ENCODE measurements at places on chromosomes 13 and 19. TPM values are rescaled to one million over a fixed set of nuclear protein-coding genes. Genes with fewer than 3 reads are reported as not detected.

GRCh38 chr19:11239377-11240000 is at the start of gene ANGPTL8:
Gene ANGPTL8, plus strand, starts transcription at chr19:11239619. Its CDS starts 19 bp downstream, at chr19:11239638.
- H3K27me3 ChIP-seq, result peaks cover 13% of the 10 kb centered on the region
- no peak within 1 kb of the TSS for H3K27ac ChIP-seq
- H3K4me1 ChIP-seq, result peaks cover 8% of the 10 kb centered on the region
- H3K36me3 ChIP-seq, result no peaks in the 10 kb centered on the region
- DNase-seq, result no peak

CALR3 gene
- total RNA-seq, result not detected

DNA sequence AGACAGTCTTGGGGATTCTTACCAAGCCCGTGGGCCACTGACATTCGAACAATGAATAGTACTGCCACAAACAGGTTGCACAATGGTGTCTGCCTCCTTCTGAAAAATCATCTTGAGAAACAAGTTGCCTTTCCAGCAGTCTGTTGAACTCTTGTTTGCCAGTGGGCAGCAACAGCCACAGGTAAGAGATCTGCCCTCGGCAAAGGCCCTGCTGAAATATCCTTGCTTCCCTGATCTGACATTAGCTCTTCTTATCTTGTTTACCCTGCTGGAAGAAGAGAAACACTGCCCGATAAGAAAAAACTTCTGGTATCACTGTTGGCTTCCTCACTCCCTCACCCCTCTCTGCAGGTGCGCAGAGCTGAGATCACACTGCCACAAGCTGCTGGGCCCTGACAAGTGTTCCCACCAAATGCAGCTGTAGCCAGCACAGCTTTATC is 2.0 kb downstream of the DOCK9 start:
- H3K4me1 ChIP-seq, result peaks cover 28% of the 10 kb centered on the region
- peaks cover 4% of the 10 kb centered on the region for H3K36me3 ChIP-seq
- peak overlapping the region; percentile 52 for H3K27ac ChIP-seq
- no peaks in the 10 kb centered on the region for H3K27me3 ChIP-seq
- no peak for DNase-seq
- H3K4me3 ChIP-seq, result peak overlapping the region; percentile 42

DNA sequence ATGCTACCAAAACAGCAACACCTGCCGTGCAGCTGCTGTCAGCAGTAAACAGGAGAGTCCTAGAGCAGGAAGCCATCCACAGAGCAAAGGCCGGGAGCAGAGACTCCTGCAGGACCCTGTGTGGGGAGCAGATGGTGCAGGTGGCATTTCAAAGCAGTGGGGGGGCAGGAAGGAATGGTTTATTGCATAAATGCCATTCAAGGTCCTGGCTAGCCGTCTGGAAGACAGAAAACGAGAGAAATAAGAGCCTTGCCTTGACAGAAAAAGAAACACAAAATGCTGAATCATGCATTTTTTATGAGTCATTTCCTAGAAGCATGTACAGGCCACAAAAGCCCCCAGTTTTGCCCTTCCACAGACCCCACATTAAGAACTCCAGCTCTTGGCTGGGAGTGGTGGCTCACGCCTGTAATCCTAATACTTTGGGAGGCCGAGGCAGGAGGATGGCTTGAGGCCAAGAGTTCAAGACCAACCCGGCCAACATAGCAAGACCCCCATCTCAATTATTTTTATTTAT is 5.4 kb downstream of the RSPH6A start:
- H3K4me1 ChIP-seq, result peaks cover 5% of the 10 kb centered on the region
- no peak overlapping the region for H3K27ac ChIP-seq
- no peak overlapping the region for H3K4me3 ChIP-seq
- no peaks in the 10 kb centered on the region for H3K36me3 ChIP-seq
- no peak for DNase-seq

DNA sequence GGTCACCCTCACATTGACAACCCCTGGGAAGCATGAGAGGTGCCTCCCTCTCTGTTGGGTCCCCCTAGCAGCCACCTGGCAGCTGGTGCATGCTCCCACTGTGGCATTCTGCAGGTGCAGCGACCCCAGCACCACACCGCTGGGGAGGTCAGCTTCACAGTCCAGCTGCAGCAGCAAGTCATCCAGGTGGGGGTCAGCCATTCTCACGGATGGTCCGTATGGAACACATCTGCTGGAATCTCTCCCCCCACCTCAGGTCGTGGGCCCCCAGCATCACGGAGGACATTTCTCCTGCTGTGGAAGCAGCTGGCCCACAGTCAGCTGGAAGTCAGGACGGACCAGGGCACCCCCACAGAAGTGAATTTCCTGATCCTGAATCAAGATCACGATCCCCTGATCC is 201.3 kb downstream of the COG6 start:
- peaks cover 8% of the 10 kb centered on the region for H3K27me3 ChIP-seq
- H3K36me3 ChIP-seq, result peaks cover 12% of the 10 kb centered on the region
- no peaks in the 10 kb centered on the region for H3K4me1 ChIP-seq

SLITRK5 gene
- not detected for total RNA-seq
